ENCODE measurements at places on chromosomes 4 and X.

DNA sequence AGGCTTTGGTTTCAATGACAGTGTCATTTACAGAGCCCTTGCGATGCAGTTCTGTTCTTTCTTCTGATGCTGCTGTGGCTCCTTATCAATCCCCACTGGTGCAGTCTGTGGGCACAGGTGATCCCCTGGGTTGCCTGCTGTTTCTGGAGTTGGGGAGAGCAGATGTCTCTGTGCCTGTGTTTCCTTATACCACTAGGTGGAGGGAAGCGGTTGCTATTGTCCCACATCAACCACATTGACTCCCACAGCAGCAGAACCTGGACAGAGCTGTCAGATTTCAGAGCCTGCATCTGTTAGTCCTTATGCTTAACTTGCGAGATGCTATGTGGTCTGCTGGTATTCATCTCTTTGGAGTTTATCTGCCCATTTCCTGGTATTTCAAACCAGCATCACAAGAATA lies 57.7 kb downstream of the NEIL3 start:
- peak; percentile 35 for DNase-seq

- no peak for DNase-seq
Observed at GRCh38 chrX:109840585-109840984, 107.5 kb upstream of the ACSL4 start.

- DNase-seq: no peak
Observed at GRCh38 chr4:38177641-38178391, 217.6 kb downstream of the PTTG2 start.

GRCh38 chr4:121061215-121061614 lies 11.1 kb downstream of the NDNF start:
- DNase-seq: no peak

DNA sequence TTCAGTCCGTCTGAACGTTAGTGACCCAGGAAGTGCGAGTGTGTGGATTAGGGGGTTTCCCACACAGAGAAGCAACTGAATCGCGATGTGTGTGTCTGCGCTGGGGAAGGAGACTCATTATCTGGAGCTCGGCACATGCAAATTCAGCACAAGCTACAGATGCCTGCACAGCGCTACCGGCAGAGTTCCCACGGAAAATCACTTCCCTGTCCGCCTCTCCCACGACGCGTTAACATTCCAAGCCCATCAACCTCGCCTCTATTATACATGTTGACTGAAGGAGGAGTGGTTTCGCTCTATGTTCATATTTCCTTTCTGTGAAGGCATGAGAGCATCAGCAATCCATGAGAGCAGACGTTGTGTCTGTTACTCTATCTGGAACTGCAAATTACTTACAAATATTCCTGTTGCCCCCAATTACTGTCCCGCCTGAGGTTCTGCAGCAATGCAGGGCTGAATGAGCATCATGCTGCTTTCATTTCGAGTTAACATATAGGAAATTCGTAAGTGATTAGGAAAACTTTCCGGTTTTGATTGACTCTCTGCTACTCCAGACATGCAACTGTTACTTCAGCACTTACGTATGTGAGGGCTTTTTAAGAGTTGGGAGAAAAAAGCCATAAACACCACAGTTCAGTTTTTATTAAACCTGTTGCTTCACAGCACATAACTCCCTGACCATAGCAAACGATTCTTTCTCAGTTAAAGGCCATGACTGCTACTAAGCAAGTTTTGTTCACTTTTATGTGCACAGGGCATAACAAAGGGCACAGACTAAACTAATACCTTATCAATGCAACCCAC lies 15.0 kb upstream of the MTNR1A start:
- no peak for DNase-seq

DNA sequence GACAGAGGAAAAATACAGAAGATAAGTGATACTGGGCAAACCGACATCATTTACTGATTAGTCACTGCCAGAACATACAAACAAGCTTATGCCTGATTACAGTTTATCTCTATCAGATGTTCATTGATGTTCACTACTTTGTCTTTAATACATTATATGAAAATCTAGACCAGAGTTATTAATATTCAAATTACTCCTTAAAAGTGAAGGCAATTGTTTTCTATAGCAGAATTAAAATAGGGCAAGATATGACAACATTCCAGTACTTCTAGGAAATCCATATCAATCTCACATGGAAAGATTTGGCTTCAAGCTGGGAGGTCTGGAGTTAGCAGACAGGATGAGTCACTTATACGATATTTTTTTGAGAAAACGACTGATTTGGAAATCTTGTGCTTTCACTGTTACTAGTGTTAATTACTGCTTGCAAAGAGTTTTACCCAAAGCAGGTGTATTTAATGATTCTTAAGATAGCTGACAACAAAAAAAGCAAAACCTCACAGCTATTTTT lies 31.8 kb downstream of the HPGD start:
- DNase-seq: peak; percentile 10

DNA sequence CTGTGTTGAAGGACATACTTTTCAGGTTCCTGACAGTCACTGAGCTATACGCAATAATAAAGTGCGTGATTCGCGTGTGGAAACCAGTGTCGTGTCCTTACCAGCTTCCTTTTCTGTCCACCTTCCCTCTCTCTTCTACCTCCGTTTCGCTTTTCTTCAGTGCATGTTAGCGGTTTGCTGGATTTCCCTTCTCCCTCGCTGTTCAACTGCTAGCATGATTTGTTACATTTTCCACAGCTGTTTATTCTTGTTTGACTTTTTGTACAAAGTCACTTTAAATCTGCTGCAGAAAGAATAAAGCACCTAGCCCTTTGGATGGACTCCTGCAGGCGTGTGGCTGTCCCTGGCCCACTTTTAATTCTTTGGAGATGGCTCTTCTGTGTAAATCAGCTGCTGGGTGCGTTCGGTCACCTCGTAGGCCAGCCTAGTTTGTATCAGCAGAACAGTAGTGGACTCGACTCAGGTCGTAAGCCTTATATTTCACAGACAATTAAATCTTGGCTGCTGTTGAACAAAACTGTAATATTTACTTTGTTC lies 8.9 kb upstream of the HAND2 start:
- DNase-seq: peak; percentile 46

GRCh38 chrX:10579112-10580011 lies 41.0 kb downstream of the MID1 start:
- peak; percentile 45 for DNase-seq

DNA sequence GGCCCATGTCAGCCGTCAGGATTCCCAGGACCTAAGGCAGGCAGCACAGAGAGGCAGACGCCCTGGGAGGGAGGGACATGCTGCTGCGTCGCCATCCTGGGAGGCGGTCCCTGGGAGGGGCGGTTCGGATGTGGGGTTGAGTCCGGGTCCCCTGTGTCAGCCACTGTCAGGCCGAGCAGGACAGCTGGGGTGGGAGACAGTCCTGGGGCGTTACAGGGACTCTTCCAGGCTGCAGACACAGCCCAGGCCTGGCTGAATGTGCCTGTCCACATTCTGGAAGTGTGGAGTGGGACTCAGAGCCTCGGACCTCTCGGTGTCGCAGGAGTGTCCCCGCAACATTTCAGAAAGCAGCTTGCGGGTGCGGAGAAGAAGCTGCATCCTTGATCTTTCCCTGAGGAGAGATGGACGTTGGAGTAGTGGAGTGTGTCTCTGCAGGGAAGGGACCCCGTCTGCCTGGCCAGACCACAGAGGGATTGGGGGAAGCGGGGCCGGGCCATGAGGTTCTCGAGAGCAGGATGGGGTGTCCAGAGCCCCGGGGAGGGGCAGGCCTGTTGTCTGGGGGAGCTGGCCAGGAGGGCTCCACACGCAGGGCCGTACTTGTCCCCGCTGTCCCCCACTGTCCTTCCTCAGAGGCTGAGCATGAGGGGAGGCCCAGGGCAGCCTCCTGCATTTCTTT lies 6.1 kb downstream of the AKAP17A start:
- DNase-seq: no peak

GRCh38 chr4:41143311-41144039 lies 70.9 kb downstream of the APBB2 start:
- no peak for DNase-seq

DNA sequence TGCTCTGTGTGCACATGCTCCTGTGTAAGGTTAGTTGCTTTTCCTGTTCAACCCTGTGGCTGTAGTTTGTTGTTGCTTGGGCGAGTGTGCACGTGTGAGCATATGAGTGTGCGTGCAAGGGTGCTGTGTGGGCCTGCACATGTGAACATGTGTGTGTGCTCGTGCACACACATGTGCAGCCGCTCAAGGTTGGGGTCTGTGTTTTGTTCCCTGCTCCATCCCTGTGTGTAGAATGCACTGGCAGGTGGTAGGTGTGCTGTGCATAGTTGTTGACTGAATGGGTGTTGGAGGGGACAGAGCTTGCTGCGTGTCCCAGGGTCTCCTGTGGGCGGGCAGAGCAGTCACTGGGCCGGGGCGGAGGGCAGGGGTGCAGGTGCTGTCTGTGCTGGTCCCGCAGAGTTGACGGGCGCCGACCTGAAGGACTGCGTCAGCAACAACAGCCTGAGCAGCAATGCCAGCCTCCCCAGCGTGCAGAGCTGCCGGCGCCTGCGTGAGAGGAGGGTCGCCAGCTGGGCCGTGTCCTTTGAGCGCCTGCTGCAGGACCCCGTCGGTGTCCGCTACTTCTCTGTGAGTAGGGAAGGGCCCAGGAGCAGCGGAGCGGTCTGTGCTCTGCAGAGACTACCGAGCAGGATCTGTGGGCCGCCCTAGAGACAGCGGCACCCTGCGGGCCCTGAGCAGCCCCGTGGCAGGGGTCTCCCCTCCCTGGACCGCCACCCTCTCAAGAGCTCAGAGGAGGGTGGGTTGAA lies 27.9 kb upstream of the HGFAC start:
- no peak for DNase-seq

GRCh38 chr4:2333356-2333841 lies 71.5 kb upstream of the MXD4 start:
- no peak for DNase-seq

DNA sequence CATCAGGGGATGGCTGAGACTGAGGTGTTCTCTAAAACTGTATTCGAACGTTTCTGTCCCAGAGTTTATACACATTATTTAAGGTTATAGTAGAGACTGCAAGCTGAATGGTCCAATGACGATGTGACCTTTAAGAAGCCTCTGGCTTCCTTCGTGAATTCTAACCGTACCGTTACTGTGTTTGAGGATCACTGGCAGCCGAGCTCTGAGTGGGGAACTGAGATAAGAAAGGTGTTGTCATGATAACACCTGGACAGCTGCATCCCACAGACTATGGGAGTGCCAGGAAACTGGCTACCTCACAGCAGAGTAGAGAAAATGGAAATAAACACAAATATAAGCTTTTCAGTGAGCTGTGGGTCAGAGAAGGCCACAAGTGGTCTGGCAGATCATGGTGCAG lies 59.0 kb downstream of the HMGB2 start:
- no peak for DNase-seq

DNA sequence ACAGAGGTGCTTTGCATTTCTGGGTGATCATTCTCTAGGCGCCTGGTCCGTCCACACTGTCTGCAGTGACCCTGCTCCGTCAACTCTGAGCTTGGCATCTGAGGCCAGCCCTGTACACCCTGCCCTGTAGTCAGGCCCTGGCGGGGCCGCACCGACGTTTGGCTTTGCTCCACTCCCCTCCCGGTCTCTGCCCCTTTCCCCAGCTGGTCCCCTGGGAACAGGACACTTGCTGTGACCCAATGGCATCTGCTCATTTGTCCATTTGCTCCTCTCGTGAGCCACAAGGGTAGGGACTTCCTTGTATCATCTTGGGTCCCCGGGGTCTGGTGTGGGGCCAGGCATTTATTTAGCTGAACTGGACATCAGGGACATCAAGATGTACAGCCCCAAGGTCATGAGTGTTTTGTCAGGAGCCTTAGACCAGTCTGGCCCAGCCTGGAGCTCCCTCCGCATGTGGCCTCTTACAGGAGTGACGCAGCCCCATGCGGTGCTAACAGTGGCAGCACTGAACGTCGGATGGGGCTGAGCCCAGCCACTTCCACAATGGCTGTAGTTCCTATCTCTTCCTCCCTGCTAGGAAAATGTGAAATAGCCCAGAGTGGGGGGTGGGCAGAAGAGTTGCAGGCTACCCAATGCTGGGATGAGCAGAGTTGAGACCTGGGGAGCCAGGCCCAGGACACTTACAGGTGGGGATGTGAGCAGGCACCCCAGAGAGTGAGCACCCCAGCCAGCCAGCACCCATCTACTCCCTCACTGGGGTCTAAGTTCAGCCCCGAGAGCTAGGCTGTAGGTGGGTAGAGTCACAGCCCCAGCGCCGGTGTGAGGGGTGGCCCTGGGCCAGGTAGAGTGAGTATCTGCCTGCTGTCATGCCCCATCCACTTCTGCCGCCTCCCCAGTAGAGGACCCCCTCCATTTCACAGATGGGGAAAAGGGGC lies 2.0 kb upstream of the SH3BP2 start:
- no peak for DNase-seq

GRCh38 chr4:92952897-92953296 lies 649.1 kb downstream of the GRID2 start:
- no peak for DNase-seq

GRCh38 chr4:133812236-133812635 lies 389.4 kb downstream of the PABPC4L start:
- DNase-seq: no peak

GRCh38 chr4:126807132-126807531 lies 825.6 kb upstream of the INTU start:
- DNase-seq: no peak

GRCh38 chr4:6343939-6344408 lies 74.3 kb downstream of the WFS1 start:
- peak; percentile 72 for DNase-seq

DNA sequence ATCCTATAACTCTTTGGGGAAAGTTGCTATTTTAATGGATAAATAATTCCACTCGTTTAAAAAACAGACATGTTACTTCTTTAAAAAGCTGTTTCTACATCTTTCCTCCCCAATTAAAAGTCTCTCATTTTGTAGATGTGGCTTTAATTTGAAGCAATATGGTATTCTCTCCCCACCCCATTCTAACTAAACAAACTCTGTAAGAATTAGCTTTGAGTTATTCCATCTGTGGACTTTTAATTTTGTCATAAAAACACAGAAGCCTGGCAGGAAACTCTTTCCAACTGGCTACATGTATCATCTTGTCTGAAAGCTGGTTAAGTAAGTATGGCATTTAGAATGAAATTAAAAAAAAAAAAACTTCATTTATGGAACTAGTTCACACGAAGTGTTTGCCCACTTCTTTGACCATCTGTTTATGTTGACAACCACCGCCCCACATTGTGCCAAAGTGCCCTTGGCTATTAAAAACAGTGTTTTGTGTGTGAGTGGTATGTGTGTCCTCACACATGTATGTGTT lies 140.3 kb downstream of the NAA11 start:
- no peak for DNase-seq

All from DMS53 (cell line).